ENCODE measurements at places on chromosomes 2 and 18.

- DNase-seq: peak; percentile 12
Observed at GRCh38 chr2:7014174-7014640, 97.0 kb downstream of the RNF144A start.

DNA sequence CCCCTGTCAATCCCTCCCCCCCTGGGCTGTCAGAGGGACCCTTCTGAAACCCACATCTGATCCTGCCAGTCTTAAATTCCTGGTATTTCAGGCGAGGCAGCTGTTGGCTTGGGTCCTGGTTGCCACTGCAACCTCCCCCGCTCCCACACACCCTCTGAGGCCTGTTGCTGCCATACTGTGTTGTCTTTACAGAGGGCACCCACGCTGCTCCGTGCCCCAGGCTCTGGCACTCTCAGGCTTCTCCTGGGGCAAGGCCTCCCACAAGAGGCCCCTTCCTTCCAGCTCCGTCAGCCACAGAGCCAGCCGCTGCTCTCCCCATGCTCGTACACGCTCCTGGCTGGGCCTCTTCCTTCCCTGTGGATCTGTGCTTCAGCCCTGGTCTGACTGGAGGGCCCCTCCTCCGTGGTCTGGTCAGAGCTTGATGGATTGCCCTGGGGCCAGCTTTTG is 8.6 kb downstream of the CABLES1 start:
- no peak for DNase-seq

DNA sequence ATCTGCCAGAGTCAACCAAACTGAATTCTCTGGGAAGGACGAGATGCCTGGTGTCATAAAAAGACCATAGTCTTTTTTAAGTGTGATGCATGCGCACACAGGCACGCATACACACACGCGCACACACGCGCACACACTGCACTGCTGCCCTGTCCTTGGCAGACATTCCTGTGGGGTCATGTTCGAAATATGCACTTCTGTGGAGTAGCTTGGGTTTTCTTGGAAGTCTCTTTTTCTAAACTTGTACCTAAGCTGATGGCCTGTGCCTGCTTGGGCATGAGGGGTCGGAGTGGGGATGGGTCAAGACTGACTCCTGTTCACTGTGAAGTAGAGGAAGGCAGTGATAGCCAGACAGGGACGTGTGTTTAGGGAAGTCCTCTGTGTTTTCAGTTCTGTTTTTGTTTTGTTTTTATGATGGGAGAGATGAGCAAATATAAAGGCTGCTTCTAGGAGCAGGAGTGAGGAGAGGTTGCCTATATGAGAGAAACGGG is 4.0 kb upstream of the RMC1 start:
- no peak for DNase-seq

GRCh38 chr2:218896501-218897393 is 16.1 kb downstream of the WNT10A start:
- peak; percentile 86 for DNase-seq

GRCh38 chr18:51028201-51028805 is 1.7 kb upstream of the SMAD4 start:
- DNase-seq: no peak

DNA sequence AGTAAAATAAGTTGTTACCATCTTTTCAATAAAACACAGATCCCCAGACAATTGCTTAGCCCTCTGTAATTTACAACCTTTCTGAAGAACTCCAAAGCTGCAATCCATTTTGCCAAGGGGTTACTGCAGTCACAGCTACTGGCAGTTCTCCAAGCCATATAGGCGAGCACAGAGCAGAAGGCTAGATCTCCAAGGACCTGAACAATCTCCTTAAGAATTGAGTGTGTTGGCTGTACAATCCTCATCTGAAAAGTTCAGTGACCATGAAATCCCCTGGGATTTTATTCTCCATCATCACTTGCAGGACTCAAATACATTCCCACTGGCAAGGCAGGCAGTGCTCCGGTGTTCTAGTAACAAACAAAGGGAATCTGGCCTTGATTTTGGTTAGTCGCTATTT is 103.9 kb upstream of the LRP1B start:
- no peak for DNase-seq

GRCh38 chr2:107111623-107112022 is 225.7 kb upstream of the ST6GAL2 start:
- DNase-seq: no peak

DNA sequence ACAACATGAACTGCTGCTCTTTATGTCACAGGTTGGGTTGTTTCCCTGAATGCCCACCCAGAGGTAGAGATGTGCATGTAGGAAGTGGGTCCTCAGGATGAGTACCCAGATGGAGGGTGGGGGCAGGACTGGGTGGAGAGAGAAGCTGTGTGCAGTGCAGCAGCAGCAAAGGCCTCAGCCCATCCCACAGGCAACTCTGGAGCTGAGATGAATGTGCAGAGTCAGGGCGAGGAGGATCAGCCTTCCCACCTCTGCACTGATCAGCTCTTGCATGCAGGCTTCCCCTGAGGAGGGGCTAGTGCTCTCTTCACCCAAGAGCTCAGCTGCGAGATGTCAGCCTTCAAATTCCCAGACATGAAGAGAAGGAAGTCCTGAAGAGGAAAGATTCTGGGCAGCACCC is 326.2 kb upstream of the RAB6C start:
- no peak for DNase-seq

DNA sequence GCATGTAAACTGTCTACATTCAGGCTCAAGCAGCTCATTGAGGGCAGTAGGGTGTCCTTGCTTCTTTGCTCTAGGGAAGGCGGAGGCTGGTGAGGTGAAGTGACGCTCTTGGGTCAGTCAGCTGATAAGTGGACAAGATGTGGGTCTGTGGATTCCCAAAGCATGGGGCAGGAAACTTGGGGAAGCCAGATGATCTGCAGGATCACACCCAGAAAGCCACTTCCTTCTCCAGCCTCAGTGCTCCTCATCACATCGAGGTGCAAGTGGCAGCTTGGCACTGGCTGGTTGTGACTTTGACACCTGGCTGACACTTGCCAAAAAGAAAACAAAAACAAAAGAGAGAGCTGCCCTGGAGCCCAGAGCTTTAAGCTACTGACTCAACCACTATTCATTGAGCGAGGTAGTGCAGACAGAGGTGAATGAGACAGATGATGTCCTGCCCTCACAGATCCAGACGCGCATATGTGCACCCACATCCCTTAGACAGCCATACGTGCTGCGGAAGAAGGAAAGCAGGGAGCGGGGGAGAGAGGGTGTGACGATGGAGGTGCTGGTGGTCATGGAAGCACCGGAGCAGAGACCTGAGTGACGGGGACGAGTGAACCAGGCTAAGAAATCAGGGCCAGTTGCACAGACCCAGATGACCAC is 3.1 kb upstream of the CIB4 start:
- no peak for DNase-seq

- no peak for DNase-seq
Observed at GRCh38 chr2:238493411-238493810, 66.7 kb downstream of the ASB1 start.

- no peak for DNase-seq
Observed at GRCh38 chr18:75581336-75582131, 154.0 kb upstream of the SMIM21 start.

- DNase-seq: no peak
Observed at GRCh38 chr2:223054193-223054781, 2.3 kb downstream of the KCNE4 start.

- no peak for DNase-seq
Observed at GRCh38 chr2:10120877-10121574, 1.5 kb upstream of the RRM2 start.

- DNase-seq: no peak
Observed at GRCh38 chr2:210195101-210195852, 24.1 kb upstream of the KANSL1L start.

- no peak for DNase-seq
Observed at GRCh38 chr18:25005541-25006403, 346.2 kb downstream of the ZNF521 start.

GRCh38 chr2:239583879-239584859 is 183.3 kb upstream of the HDAC4 start:
- DNase-seq: no peak
